Activated CD4-positive, alpha-beta T cell treated with anti-CD3 and anti-CD28 coated beads for 4 hours (primary cell): ENCODE measurements at places on chromosomes 12 and 14.

- DNase-seq: no peak
Observed at GRCh38 chr12:130981074-130981742, 27.5 kb downstream of the ADGRD1 start.

GRCh38 chr14:75339059-75339458, 60.4 kb downstream of the FOS start:
- DNase-seq: no peak

- DNase-seq: no peak
Observed at GRCh38 chr14:100825713-100826331, at the start of gene MEG3. Gene MEG3 (plus strand): TSS chr14:100826118.

DNA sequence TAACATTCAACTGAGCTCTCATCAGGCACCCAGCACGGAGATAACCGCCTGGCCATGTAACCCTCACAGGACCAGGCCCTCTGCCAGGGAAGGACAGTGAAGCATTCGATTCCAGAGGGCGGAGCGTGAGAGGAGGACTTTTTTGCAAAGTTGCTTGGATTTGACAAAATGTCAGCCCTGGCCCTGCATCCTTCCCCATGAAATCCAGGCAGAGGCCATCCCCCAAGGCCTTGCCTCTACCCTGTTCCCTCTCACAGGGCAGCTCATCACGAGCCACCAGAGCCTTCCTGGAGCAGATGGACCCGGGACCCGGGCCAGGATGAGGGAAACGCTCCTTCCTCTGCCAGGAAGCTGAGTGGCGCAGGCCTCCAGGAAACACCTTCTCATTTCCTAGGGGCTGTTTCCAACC, 17.0 kb downstream of the CAMKK2 start:
- no peak for DNase-seq

DNA sequence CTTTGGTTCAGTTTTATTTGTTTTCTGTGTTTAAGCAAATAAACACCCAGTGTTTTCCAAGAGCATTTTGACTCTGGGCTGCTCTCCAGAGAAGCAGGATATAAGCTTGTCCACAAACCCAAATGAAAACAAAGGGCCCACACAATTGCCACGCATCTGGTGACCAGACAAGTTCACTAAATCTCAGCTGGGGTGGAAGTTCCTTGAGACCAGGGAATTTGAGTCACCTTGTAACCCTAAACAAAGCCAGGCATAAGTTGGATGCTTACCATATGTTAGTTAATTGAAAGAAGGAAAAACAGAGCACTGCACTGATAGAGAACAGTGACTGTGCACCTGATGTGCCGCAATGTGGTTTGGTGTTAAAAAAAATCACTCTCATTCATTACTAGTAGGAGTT, 1.6 kb upstream of the TXNRD1 start:
- DNase-seq: no peak

DNA sequence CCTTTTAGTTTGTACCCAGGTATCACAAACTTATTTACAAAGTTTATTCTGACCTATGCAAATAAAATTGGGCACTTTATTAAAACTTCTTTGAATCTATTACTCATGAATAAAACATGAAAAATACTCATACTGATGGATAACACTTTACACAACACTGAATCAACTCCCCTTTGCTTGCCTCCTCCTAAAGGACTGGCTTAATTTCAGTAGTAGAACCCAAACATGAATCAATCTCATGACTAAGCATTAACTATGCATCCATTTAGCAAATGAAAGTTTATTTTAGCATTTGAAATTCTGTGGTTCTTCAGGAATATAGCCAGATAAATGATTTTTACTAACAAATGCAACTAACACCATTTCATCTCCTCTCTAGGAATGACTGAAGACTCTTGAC, 32.4 kb downstream of the DENND5B start:
- DNase-seq: no peak
